ENCODE measurements at places on chromosomes 16 and 17. TPM values are rescaled to one million over a fixed set of nuclear protein-coding genes. Genes with fewer than 3 reads are reported as not detected.

SLFN11 gene
- total RNA-seq = 0.02 TPM

DNA sequence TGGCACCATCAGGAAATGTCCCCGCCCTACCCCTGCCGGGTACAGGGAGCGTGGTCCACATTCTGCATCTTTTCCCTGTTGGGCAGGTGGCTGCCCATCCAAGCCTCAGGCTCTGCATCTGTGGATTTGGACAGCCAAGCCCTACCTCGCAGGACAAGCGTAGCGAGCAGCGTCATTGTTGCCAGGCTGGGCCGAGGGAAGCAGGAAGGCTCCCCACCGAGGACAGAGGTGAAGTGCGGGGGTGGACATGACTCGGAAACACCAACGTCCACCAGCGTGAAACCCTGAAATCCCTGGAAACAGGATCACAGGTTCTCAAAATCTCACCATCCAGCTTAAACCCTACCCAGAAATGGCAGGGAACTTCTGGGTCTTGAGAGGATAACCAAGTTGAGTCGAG is 73.6 kb downstream of the SOCS1 start:
- H3K4me3 ChIP-seq = no peak overlapping the region
- H3K27ac ChIP-seq = no peak overlapping the region
- no peaks in the 10 kb centered on the region for H3K27me3 ChIP-seq
- peaks cover 7% of the 10 kb centered on the region for H3K4me1 ChIP-seq
- no peaks in the 10 kb centered on the region for H3K36me3 ChIP-seq
- DNase-seq = no peak

DNA sequence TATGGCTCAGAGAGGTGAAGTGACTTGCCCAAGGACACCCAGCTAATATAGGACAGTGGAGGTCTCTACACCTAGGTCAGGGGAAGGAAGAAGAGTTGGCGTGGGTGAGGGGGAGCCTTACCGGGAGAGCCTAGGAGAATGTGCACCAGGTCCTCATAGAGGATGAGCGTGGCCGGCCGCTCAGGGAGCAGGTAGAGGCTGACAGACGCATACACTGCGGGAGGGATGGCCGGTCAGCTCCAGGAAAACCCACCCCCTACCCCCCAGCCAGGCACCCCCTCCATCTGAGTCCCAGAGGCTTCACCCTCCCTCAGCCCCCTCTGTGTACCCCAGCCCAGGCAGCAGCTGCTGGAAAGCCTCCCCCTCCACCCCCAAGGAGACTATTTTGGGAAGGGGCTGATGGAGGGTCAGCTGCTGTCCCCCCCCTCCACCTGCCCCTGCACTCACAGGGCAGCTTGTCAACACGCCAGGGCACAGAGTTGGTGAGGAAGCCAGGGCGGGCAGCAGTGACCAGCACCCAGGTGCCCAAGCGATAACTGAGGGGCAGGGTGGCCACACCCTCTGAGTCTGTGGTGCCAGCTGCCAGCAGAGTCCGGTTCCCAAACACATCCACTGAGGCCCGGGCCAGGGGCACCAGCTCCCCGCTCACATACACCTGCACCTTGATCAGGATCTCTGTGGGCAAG is 4.1 kb downstream of the FAM171A2 start:
- no peak overlapping the region for H3K4me3 ChIP-seq
- no peak for DNase-seq
- H3K27me3 ChIP-seq = peaks cover 8% of the 10 kb centered on the region
- H3K36me3 ChIP-seq = no peaks in the 10 kb centered on the region

WNK4 gene
- total RNA-seq = 0.12 TPM

GPR139 gene
- not detected for total RNA-seq

DNA sequence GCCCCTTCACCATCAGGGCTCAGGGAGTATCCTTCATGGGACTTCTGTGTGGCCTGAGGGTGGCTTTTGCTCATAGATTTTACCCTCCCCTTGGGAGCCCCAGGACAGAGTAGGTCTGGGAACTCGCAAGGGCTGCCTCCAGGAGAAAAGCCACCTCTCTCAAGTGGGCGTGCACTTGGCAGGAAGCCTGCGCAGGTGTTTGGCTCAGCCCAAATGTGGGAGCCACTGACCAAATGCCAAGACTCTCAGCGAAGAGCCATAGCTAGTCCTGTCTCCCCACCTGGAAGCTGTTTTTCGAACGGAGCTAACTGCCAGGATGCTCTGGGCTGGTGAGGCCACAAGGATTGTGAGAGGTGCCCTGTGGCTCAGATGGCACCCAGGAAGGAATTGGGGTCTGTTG is 2.0 kb upstream of the HSD17B2 start:
- H3K36me3 ChIP-seq = no peaks in the 10 kb centered on the region
- no peaks in the 10 kb centered on the region for H3K27me3 ChIP-seq
- H3K4me1 ChIP-seq = no peaks in the 10 kb centered on the region
- H3K27ac ChIP-seq = no peak overlapping the region
- no peak for DNase-seq

DNA sequence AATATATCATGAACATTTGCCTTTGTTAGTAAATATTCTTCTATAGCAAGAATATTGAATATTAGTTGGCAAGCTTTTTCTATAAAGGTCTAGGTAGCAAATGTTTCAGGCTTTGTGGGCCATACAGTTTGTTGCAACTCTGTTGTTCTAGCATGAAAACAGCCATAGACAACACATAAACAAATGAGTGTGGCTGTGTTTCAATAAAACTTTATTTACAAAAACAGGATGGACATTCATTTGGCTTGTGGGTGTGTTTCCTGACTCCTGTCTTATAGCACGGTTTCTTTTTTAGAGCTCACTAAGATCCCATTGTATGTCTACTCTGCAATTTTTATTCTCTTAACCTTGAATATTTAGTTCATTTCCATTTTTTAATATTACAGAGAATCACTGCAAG is 39.0 kb downstream of the ARL4D start:
- no peak overlapping the region for H3K27ac ChIP-seq
- DNase-seq = no peak
- no peaks in the 10 kb centered on the region for H3K36me3 ChIP-seq
- H3K4me3 ChIP-seq = no peak overlapping the region
- H3K4me1 ChIP-seq = peaks cover 9% of the 10 kb centered on the region
- no peaks in the 10 kb centered on the region for H3K27me3 ChIP-seq

- no peaks in the 10 kb centered on the region for H3K4me1 ChIP-seq
- H3K4me3 ChIP-seq = no peak overlapping the region
- no peak for DNase-seq
- no peak overlapping the region for H3K27ac ChIP-seq
Measured at GRCh38 chr17:79715098-79715942, 15.4 kb upstream of the ENPP7 start.

- no peaks in the 10 kb centered on the region for H3K36me3 ChIP-seq
- H3K4me3 ChIP-seq = no peak overlapping the region
- DNase-seq = no peak
- H3K4me1 ChIP-seq = no peaks in the 10 kb centered on the region
- H3K27ac ChIP-seq = no peak overlapping the region
- H3K27me3 ChIP-seq = no peaks in the 10 kb centered on the region
Measured at GRCh38 chr17:75065562-75066151, 18.6 kb downstream of the KCTD2 start.

WFIKKN1 gene
- total RNA-seq = 5.9 TPM

- no peaks in the 10 kb centered on the region for H3K27me3 ChIP-seq
- H3K4me3 ChIP-seq = no peak overlapping the region
- no peak for DNase-seq
- H3K36me3 ChIP-seq = no peaks in the 10 kb centered on the region
- no peaks in the 10 kb centered on the region for H3K4me1 ChIP-seq
Measured at GRCh38 chr17:55580596-55581133, 69.4 kb upstream of the SMIM36 start.

- no peak overlapping the region for H3K27ac ChIP-seq
- no peaks in the 10 kb centered on the region for H3K36me3 ChIP-seq
- DNase-seq = no peak
- no peaks in the 10 kb centered on the region for H3K4me1 ChIP-seq
Measured at GRCh38 chr16:1134776-1135458, 18.0 kb upstream of the CACNA1H start.

- H3K27me3 ChIP-seq = no peaks in the 10 kb centered on the region
- no peak overlapping the region for H3K27ac ChIP-seq
- H3K4me3 ChIP-seq = no peak overlapping the region
- H3K36me3 ChIP-seq = no peaks in the 10 kb centered on the region
- H3K4me1 ChIP-seq = peaks cover 27% of the 10 kb centered on the region
Measured at GRCh38 chr16:85227084-85227945, 115.0 kb upstream of the CIBAR2 start.

SAP30BP gene
- total RNA-seq = 72.9 TPM

MEOX1 gene
- 0.59 TPM for total RNA-seq

GRCh38 chr16:77383606-77384187 is 51.1 kb downstream of the ADAMTS18 start:
- no peak for DNase-seq
- no peaks in the 10 kb centered on the region for H3K36me3 ChIP-seq
- no peaks in the 10 kb centered on the region for H3K27me3 ChIP-seq
- H3K4me1 ChIP-seq = no peaks in the 10 kb centered on the region
- H3K4me3 ChIP-seq = no peak overlapping the region
- no peak overlapping the region for H3K27ac ChIP-seq

GRCh38 chr17:291587-291986 is 61.0 kb downstream of the RPH3AL start:
- H3K27ac ChIP-seq = no peak overlapping the region
- no peaks in the 10 kb centered on the region for H3K27me3 ChIP-seq
- no peaks in the 10 kb centered on the region for H3K36me3 ChIP-seq
- DNase-seq = no peak
- no peaks in the 10 kb centered on the region for H3K4me1 ChIP-seq
- no peak overlapping the region for H3K4me3 ChIP-seq

CDK3 gene
- 3.0 TPM for total RNA-seq

CLEC3A gene
- total RNA-seq = not detected
